Activated naive CD4-positive, alpha-beta T cell treated with Interleukin-2 at 50 U/mL for 16 hours (primary cell): ENCODE measurements at places on chromosomes 5 and 9.

DNA sequence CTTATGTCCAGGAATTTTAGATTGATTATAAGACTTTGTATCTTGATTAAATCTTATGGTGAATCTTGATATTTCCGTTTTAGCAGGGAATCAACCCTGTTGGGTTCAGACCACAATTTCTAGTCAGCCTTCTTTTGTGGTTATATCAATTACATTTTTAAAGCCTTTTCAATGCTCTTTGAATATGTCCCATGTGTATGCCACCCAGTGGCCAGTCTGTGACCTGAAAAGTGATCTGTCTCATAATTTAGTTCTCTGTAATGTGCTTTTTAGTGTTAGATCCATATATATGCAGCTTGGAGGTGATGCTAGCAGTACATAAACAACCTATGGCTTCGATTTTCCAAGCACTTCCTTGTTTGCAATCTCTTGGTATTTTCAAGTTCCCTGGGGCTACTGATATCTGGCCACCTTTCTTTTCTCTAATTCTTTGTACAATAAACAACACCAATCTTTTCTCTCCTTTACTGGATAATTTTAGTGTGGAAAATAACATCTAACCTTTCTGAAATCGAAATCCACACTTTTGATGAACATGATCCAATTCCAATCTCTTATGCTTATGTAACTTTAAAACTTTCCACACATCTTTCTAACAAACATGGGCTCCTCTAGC lies 28.8 kb downstream of the PDE8B start:
- no peak for DNase-seq

GRCh38 chr5:392431-392988 lies 50.5 kb upstream of the EXOC3 start:
- peak; percentile 81 for DNase-seq

GRCh38 chr5:138999674-139000073 lies 124.5 kb upstream of the LRRTM2 start:
- DNase-seq = no peak

DNA sequence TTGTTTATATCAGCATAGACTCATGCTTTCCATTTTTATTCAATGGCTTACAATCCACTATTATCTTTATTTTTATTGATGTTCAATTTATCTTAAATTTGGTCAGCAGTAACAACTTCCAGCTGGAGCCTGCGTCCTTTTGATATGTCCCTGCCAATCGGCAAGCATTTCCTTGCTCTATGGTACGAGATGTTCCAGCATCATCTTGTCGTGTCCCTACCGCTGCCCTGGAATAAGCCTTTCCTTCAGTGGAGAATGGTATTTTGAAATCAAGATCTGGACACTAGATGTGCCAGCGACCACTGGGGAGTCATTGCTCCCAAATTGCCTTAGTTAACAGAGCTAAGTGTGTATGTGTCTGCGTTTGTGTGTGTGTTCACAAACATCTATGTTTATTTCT lies 151.6 kb upstream of the RGMB start:
- DNase-seq = no peak

DNA sequence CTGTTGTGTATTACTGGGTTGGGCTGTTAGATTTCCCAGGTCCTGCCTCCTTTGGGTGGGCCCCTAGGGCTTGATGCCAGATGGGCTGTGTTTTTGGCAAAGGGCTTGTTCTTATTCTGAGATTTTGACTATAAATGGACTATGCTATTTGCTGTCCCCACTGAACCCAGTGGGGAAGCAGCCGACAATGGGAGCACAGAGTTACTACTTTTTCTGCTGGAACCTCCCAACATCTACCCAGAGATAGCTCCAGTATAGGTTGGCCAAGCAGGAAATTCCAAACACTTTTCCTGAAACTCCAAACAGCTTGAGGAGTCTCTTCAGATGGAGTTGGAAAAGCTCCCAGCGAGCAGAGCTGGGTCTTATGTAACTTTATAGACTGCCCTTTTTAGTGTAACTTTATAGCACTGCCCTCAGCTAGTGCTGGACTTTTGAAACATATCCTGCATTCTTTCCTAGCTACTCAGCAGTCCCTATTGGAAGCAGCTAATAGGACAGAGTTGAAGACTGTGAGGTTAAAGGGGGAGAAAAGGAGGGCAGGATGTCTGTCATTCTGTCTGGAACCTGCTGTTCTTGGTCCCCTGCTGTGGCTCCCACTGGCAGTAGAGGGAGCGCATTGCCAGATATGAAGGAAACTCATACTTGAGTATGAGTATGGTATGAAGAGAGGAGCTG lies 21.0 kb downstream of the RUSC2 start:
- DNase-seq = no peak

GRCh38 chr5:138472353-138472752 lies 7.1 kb downstream of the EGR1 start:
- DNase-seq = no peak

GRCh38 chr5:674630-675011 lies 18.5 kb downstream of the TPPP start:
- DNase-seq = no peak

DNA sequence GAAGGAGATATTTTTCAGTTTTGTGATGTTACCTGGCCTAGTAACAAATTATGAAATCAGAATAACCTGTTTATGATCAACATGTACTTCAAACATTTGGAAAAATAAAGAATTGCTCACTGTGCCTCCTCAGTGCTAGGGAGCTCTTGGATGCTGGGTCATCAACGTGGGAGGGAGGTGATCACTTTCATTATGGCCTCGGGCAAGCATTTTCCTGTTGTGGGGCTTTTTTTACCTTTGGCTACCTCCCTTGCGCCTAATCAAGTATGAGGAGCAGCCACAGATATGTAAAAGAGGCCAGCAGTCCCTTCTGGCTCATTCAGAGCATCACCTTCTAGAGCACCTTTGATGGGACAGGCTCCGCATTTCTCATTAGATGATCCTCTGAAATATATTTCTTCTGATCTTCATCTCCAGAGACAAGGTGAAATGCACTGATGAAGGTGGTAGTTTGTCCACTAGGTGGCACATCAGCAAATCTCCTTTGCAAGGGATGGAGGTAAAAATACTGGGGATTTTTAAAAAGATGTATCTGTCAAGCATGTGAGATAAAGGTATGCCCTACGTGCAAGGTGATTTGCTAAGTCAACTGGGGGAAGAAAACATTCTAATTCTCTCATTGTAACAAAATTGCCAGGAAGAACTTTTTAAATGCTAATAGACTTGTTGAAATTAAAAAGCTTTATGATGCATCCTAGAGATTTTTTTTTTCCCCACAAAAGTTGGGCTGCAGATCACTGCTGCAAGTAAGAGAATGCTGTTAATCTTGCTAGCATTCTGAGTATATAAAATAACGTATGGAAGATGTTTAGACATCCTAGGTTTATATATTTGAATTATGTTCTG lies 218.2 kb downstream of the MAST4 start:
- peak; percentile 43 for DNase-seq

- DNase-seq = peak; percentile 17
Measured at GRCh38 chr9:135850737-135851136, 56.6 kb downstream of the CAMSAP1 start.

GRCh38 chr5:146849694-146850303 lies 28.8 kb downstream of the PPP2R2B start:
- no peak for DNase-seq

GRCh38 chr5:109529987-109530386 lies 120.2 kb upstream of the PJA2 start:
- DNase-seq = no peak

GRCh38 chr9:121997791-121998190 lies 95.3 kb downstream of the TTLL11 start:
- no peak for DNase-seq

DNA sequence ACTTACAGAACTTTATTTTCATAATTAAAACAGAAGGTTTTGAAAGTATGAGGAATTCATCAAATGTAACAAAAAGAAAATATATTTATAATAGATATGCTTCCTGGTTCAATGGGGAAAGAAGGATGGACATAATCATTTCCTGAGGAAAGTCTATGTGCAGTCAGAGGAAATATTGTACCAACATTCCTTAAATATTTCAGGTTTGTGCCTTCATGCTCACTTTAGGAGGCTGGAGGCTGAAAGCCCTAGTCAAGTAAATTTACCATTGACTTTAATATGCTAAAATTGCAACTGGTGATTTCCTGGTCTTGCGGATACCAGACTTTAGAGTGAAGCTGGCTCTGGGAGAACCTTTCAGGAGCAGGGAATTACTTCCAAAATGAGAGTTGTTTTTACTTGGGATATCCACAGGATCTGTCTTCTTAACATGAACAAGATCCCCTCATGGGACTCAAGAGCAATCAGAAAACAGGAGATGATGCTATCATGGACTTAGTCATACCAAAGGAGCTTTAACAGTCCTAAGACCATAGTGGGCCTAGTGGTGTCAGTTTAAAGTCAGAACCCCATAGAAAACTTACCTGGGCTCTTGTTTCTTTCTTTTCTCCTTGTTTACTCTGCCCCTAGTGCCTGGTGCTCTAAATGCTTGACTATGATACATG lies 762.8 kb upstream of the GRAMD2B start:
- no peak for DNase-seq

DNA sequence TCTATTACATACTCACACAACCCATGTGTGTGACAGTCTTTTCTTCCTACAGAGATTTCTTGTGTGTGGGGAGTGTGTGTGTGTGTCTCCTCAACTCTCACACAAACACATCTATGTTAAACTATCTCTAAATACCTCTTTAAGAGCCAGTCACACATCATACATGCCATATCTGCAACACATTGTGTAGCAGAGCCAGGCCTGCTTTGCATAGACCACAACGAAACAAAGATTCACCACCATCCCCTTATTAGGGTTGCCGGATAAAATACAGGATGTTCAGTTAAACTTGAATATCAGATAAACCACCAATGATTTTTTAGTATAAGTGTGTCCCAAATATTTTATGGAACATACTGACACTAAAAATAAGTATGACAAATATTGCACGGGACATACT lies 2.3 kb downstream of the FAM170A start:
- no peak for DNase-seq

- no peak for DNase-seq
Measured at GRCh38 chr9:79559495-79560181, 12.1 kb upstream of the TLE4 start.

DNA sequence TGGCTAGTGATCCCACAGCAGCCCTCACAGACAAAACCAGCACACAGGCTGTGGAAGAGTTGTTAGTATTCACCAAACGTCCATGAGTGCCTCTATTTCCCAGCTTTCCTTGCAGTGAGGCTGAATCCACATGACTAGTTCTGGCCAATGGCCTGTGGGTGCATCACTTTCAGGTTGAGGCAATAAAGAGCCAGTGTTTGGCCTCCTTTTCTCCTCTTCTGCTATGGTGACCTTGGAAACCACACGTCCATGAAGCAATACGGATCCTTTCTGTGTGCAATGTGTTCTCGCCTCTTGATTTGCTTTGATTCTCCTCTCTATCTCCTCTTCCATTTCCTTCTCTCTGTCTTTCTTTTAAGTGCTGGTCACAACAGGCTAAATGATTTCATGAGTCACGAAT lies 23.4 kb upstream of the CLK4 start:
- DNase-seq = no peak

DNA sequence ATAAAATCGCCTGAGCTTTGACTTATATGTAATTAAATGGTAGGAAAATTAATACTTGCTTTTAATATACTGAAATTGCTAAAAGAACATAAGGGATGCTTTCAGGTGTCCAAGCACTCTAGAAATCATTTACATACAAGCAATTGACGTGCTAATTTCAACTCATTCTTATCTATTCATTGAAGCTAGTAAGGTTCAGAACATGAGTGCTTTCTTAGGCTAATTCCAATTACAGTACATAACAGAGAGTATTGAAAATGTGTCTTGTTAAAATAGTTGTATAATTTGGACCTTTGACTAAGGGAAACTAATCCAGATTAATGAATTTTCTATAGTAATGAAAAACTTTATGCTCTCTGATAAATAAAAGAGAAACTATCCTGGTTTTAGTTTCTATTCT lies 1016.4 kb upstream of the TYRP1 start:
- no peak for DNase-seq

GRCh38 chr9:125646621-125647100 lies 60.3 kb downstream of the MAPKAP1 start:
- DNase-seq = no peak

- no peak for DNase-seq
Measured at GRCh38 chr5:96064877-96065276, 103.2 kb upstream of the ELL2 start.

DNA sequence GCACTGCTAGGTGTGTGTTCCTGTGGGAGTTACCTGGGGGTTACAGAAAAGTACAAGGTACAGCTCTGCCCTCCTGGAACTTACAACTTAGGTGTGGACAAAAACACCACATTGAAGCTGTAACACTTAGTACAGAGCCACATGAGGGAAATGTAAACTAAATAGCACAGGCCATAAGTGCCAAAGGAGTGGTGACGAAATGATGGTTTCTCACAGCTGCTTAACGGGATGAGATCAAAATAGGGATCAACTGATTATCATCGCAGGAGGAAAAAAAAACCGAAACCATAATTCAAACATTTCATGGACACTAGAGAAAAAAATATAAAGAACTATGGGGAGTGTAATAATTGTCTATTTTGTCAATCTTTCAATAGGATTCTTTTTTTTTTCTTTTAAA lies 5.9 kb downstream of the LIX1 start:
- DNase-seq = no peak

GRCh38 chr5:173202266-173202875 lies 32.6 kb downstream of the NKX2-5 start:
- no peak for DNase-seq

- DNase-seq = no peak
Measured at GRCh38 chr9:16689351-16689938, 181.0 kb downstream of the BNC2 start.

DNA sequence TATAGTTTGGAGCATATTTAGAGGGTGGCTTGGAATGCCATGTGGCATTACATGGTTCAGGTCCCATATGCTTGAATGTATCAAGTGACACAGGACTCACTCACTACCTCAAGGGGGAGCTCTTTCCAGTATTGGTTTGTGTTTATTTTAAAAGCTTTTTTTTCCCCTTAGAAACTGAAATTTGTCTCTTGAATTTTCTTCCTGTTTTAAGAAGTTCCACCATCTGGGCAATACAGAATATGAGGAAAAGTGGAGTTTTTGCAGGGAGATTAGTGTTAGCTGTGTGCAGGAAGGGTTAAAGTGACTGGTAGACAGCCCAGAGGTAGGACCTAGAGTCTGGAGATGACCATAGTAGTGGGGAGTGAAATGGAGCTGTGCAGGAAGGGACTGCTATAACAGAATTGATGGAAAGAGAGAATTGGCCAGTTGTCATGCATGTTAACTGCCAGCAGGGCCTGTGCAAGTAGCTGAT lies 36.6 kb downstream of the CTNNA1 start:
- no peak for DNase-seq

GRCh38 chr9:36415822-36416525 lies 15.9 kb upstream of the RNF38 start:
- DNase-seq = no peak

GRCh38 chr9:93276973-93277372 lies 93.0 kb downstream of the WNK2 start:
- DNase-seq = no peak

- DNase-seq = no peak
Measured at GRCh38 chr5:135055396-135055795, 21.4 kb upstream of the PITX1 start.
